ENCODE measurements at places on chromosomes 4 and X. TPM values are rescaled to one million over a fixed set of nuclear protein-coding genes. Genes with fewer than 3 reads are reported as not detected.
A peak's percentile ranks its signal among the peaks of the same experiment; 100 is the strongest.

GRCh38 chr4:107719207-107719921 is 670 bp downstream of the PAPSS1 start:
- DNase-seq = peak; percentile 71

Gene TLR10
- polyA plus RNA-seq = 0.10 TPM

Gene MGAT4D
- polyA plus RNA-seq = not detected

DNA sequence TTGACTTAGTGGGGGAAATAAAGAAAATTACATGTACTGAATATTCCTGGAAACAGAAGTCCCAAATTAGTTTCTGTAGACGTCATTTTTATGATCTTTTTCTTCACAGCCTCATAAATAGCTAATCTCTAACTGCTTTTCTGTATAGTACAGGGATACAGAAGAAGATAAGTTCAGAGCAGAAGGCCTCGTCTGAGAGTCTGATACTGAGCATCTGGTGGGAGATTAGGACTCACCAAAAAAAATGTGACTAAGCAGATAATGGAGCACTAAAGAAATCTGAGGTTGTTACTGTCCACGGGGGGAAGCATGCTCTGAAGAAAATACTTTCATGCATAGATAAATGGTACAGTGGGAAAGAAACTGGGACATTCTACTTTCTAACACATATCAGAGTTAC is 115.3 kb upstream of the TRPC5 start:
- DNase-seq = no peak

GRCh38 chr4:187184508-187184907 is 460.9 kb upstream of the FAT1 start:
- no peak for DNase-seq

Gene IGSF1
- 12.8 TPM for polyA plus RNA-seq

Measured in GM23338 (cell line).